ENCODE measurements at places on chromosomes 7 and 10.

DNA sequence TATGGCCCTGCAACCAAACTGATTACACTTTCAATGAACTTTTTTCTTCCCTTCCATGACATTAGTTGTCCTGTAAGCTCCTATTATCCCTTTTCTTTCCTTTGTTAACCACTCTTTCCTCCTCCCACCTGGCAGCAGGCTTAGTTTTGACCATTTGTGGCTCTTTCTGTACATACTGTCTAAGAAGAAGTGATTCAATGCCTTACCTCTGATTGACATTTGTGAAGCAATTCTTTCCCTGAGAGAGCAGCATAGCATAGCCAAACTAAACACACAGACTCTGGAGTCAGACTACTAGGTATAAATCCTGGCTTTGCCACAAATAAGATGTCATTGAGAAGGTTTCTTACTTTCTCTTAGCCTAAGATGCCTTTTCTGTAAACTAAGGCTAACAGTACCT, 48.9 kb downstream of the AHR start:
- DNase-seq, result no peak

DNA sequence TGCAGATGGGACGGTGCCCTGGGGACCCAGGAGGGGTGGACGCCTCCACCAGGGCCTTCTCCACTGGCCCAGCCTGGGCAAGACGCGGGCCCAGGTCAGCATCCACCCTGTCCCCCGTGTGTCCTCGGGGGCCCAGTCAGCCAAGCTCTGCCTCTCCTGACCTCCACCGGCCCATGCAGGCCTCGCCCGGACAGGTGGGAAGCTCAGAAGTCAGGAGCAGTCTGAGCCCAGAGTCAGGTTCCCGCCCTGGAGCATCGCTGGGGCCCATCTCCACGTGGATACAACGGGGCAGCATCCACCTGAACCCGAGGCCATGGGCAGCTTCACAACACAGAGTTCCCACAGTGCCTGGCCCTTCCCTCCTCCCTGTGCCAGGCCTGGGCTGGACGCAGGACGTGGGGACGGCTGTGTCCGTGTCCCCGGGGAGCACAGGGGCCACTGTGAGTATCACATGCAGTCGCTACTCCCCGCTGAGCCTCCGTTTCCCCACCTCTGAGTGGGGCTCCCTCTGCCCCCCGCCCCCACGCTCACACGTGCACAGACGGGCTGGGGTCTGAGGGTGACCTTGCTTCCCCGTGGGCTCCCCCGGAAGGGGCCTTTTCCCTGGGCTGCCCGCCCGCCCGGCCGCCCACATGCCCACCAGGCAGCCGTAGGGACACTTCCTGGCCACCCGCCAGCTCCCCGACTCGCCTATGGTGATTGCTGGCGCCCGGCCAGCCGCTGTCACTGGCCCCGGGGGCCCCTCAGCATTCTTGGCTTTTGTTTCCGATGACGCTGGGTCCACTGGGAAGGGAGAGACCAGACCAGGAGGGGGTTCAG, 64.3 kb downstream of the PDGFA start:
- DNase-seq, result no peak

- no peak for DNase-seq
Observed at GRCh38 chr10:61390851-61391250, 62.3 kb downstream of the TMEM26 start.

DNA sequence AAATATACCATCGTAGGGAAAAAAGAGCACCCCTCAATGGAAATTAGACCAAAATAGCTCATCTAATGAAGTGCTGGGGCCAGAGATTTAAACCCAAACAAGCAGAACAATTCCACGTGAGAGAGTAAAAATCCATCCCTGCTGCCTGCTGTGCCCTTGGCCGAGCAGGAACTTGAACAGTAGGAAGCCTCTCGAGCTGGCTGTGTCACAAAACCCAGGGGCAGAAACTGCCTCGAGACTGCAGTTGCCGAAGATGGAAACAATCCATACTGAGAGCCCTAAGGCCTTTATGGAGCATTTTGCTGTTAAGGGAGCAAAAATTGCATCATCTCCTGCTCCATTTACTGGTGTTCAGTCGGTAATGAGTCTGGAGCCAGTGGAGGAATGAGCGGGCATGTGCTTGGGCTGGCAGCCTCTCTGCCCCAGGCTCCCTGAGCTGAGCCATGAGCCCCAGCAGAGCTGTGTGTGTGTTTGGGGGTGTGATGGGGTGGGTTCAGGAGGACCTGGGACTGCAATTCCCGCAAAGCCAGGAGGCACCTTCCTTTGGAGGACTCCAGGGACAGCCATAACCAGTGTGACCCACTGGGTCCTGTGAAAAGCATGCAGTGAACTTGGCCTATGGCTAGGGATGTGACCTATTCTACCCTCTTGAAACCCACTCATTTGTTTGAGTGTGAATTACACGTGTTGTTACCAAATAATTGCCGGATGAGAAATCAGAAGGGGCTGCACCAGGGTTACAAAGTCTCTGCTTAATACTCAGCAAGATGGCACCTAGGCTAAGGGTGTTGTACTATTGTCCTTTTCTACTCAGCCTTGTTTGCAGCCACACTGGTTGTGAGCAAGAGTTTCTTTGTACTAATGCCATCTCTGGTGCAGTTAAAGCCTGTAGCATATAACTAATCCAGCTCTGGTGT, 58.3 kb downstream of the CDHR3 start:
- no peak for DNase-seq

GRCh38 chr10:85623758-85624157, 742.8 kb downstream of the GRID1 start:
- DNase-seq, result no peak

DNA sequence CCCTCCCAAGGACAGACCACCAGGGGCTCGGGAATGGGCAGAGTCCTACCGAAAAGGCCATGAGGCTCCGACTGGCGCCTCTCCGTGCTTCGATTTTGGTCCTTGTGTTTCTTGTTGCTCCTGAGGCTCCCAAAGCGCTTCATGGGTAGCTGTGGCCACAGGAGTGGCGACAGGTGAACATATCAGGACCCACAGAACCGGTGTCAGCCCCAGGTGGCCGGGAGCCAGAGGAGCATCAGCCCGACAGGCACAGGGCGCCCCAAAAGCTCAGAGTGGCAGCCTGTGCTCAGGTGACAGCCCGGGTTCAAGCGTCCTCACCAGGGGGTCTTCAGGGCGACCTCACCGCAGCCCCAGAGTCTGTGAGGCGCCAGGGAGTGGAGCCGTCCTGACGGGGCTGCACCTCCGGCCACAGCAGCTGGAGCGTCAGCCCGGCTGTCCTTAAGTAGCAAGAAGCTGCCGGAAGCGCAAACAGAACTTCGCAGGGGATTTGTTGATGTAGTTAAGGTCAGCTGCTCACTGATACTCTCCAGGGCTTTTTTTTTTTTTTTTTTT, 141.0 kb downstream of the PRKAG2 start:
- no peak for DNase-seq

Data from GF-D8 (cell line).